ENCODE measurements at places on chromosomes 7 and 10.
A peak's percentile ranks its signal among the peaks of the same experiment; 100 is the strongest.

DNA sequence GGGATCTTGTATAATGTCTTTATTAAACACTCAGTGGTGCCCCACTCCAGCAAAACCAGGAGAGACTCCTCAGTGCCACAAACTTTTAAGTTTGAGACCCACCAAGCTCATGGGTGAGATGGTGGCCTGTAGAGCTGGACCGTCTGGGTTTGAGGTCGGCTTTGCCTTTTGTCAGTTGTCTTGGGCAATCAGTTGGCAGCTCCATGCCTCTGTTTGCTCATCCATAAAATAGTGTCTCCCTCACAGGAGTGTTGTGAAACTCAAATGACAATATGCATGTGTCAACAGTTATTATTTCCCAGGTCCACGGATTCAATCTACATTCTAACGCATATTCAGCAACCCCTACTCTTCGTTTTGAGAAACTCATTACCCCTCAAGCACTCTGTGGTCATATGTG, 367.8 kb upstream of the C7orf33 start:
- no peak for DNase-seq

DNA sequence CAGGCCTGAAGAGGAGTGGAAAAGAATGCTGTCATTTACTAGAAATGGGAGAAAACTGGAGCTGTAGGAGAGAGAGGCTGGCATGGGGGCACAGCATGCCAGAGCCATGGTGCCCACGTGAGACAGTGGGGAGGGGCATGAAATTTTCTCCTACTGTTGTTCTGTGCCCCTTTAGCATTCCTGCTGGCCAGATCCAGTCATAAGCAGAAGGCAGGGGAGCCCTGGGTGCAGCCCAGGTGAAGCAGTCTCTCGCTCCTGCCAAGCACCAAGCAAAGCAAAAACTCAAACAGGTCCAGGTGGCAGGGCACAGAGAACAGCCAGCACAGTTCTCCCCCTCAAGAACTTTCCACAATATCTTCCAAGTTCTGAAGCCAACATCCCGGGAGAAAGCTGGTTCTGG, 383.2 kb downstream of the TCERG1L start:
- no peak for DNase-seq

GRCh38 chr10:79149662-79150443, 81.1 kb downstream of the ZMIZ1 start:
- no peak for DNase-seq

DNA sequence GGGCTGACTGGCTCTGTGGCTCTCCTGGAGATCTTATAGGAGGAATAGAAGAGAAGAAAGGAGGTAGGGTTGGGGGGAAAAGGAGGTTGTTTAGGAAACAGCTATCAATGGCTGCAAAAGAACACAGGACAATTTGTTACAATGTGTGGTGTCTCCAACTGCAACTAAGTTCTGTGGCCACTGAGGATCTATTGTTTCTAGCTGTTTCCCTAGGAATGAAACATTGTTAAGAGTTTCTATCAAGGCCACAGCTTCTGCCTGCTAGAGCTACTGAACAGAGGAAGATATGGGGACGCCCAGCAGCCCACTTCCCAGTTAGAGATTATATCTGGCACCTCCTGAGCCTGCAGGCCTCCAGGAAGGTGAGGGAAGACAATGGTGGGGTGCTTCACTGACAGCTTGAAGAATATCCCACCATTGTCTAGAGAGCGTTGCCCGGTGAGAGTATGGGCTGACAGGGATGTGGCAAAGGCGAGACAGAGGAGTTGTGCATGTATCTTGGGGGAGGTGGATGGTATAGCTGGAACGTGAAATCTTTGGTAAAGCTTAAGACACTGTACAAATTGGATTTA, 4.0 kb downstream of the SCD start:
- DNase-seq, result no peak

GRCh38 chr7:40808378-40808942, 673.7 kb downstream of the SUGCT start:
- no peak for DNase-seq

- no peak for DNase-seq
These were observed 713 bp upstream of the GRIFIN start for GRCh38 chr7:2476776-2477446.

- no peak for DNase-seq
These were observed 135.0 kb downstream of the NT5C2 start for GRCh38 chr10:103058034-103058433.

GRCh38 chr10:59872892-59873463, 33.4 kb downstream of the CCDC6 start:
- no peak for DNase-seq

- DNase-seq, result no peak
These were observed 263.4 kb downstream of the NEBL start for GRCh38 chr10:20633714-20634113.

DNA sequence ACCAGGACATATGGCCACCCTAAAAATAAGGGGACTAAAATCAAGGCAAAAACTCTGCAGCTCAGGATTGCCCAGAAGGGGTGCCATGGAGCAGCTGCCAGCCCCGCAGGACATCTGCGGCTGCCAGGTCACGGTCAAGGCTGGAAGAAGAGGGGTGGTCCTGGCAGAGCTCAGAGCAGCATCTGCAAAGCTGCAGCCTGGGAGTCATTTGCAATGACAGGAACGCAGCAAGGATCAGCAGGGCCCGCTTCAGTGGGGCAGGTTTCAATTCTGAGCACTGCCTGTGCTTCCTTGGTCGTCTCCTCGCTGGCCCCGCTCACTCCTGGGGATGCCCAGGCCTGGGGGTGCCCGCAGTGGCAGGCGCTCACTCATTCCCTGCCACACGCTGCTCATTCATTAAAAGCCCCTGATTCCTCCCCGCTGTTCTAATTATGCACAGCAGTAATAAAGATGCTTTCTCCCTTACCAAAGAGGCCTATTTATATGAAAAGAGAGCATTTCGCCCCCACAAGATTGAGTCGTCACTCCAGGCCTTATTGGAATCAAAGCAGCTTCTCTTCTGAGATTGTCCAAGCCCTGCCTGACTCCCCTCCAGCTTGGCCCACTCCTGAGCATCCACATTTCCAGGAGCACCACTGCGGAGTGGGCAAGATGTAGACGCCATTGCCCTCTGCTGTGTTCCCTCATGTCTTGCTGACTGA, 4.6 kb downstream of the HSPA12A start:
- DNase-seq, result no peak

- no peak for DNase-seq
These were observed at the start of gene FRMD4A for GRCh38 chr10:14330388-14331061. Gene FRMD4A, minus strand, starts transcription at chr10:14330924.

GRCh38 chr10:67114945-67115344, 189.1 kb downstream of the LRRTM3 start:
- no peak for DNase-seq

- DNase-seq, result peak; percentile 16
These were observed 106.9 kb upstream of the RHEB start for GRCh38 chr7:151626422-151627115.

DNA sequence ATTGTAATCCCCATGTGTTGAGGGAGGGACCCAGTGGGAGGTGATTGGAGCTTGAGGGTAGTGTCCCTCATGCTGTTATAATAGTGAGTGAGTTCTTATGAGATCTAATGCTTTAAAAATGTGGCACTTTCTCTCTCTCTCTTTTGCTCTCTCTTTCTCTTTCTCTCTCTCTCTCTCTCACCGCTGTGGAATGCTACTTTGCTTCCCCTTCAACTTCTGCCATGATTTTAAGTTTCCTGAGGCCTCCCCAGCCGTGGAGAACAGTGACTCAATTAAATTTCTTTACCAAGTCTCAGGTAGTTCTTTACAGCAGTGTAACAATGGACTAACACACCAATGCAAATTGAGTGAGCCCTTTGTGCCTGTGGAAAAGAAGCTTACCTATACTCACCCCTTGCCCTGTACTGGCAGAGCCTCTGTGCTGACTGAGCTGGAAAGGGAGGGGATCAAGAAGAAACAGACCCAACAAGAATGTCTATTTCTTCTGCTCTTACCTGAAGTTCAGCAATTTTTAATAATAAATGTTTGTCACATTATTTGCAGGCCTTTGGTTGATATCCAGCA, 642.5 kb upstream of the KCND2 start:
- no peak for DNase-seq

- peak; percentile 40 for DNase-seq
These were observed 12.3 kb downstream of the CNPY1 start for GRCh38 chr7:155533827-155534690.

- peak; percentile 31 for DNase-seq
These were observed 41.5 kb upstream of the SMIM30 start for GRCh38 chr7:113159746-113160339.

- no peak for DNase-seq
These were observed 7.6 kb downstream of the TCF7L2 start for GRCh38 chr10:112957640-112958092.

DNA sequence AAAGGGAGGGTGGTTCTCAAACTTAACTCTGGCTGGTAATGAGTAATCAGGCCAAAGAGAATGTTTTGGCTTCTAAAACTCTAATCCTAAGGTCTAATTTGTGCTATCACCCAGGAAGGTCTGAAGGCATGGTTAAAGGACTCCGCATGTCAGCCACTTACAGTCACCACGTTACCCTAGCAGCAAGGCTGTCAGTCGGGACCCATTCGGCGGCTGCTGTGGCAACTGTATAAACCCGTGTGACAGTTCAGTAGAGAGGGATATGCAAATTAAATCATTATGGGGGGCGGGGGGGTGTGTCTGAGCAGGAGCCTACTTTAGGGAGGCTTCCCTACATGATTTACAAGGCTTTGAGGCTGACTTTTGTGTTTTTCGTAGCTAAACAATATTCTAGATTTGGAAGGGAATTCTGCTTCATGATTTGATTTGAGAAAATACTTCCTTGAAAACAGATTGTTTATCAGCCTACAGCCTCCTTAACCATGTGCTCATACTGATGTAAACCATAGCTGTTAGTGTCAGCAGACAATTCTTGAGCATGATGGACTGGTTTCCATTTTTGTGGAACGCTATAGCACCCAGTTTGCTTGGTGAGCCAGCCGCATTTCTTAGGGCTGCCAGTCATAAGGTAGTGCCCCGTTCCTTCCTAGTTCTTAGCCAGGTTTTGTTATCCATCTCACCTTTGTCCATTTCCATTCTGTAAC, 284.4 kb downstream of the USP6NL start:
- no peak for DNase-seq

GRCh38 chr10:120931423-120931822, 80.3 kb downstream of the WDR11 start:
- no peak for DNase-seq

GRCh38 chr10:15265056-15265455, 96.6 kb upstream of the NMT2 start:
- DNase-seq, result no peak

DNA sequence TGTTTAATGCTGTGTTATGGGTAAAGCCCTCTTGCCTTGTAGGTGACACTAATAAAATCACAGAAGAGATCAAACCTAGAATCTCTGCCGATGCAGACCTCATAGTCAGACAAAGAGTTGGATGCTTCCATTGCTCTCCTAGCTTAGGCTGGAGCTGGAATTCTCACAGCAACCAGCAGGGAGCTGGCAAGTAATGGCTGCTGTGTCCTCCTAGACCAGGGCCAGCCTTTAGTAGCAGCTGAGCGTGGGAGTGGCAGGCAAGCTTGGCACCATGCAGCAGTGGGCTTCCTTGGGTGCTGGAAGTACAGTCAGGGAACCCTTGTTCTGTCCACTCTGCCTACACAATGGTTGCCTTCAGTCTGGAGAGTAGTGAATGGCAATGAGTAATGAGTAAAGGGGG, 598.3 kb upstream of the GALNT17 start:
- DNase-seq, result no peak

DNA sequence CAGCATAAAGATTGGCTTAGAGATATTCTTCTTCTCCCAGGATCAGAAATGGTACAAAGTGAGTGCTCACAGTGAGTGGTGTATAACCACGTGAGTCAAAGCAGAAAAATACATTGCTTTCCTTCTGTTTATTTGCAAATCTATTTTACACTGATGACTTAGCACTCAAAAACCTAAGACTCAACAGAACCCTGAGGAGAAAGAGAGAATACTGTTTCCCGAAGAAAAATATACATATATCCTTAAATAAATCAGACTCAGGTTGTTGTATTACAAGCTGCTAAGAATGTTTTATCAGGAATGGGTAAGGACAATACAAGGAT, 48.7 kb downstream of the ODAD2 start:
- DNase-seq, result no peak

DNA sequence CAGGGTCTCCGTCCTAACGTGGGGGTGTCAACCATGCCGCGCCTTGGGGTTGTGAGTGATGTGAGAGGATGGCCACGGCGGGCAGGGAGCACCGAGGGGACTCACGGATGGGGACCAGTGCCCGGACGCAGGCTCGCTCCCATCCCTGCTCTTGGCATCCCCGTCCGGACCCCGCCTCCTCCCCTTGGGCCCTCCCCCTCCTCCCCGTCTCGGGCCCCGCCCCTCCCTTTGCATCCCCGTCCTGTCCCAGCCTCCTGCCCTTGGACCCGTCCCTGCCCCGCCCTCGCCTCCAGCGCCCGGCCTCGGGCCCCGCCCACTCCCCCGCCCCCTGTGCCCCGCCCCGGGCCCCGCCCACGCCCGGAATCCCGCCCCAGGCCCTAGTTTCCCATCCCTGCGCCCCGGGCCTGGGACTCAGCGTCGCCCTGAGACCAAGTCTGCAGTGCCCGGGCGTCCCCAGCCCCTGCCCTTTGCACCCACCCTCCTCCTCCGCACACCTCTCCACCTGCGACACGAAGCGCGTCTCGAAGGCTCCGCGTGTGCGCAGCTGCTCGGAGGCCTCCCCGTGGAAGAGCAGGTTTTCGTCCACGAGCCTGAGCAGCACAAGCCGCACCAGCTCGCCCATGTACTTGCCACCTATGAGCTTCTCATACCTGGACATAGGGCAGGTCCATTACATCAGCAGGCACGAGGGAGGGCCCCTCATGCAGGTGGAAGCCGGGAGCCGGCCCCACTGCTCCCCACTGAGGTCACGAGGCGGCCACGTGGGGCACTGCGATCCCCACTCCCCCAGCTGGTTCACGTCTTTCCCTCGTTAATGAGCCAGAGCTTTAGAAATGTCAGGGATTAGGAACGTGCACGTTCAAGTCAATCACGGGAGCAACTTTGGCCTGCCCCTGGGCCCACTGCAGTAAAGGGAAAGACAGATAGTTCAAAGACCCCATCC, 5.1 kb upstream of the MYL7 start:
- peak; percentile 25 for DNase-seq

DNA sequence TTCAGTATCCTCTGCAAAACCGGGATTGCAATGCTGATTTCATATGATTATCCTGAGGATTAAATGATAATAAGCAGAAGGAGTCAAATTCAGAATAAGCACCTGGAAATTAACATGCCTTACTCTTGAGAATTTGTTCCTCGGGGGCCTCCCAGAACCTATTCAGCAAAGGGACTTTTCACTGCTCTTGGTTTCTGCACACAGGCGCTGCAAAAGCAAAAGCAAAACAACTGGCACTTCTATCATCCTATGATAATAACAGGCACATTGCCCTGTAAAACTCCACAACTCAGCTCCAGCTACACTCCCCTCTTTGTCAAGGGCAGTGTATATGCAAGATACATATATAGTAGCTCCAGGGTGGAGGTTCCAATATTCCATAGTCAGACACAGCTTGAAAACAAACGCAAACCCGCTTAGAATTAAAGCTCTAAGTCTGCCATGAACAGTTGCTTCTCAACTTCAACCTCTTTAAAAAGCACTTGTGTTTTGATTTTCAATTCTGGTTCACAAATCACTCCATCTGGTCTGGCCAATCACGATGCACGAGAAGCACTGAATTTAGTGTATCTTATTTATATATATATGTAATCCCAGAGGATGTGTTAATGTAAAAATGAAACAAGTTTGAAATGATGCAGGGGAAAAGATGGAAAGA, 119.9 kb upstream of the PTER start:
- DNase-seq, result no peak

- no peak for DNase-seq
These were observed 100.4 kb downstream of the RGS10 start for GRCh38 chr10:119441921-119442757.

GRCh38 chr7:66727058-66727457, 13.5 kb upstream of the RABGEF1 start:
- DNase-seq, result no peak

Data from NCI-H1930 (cell line).